ENCODE measurements at places on chromosomes 11 and 22. TPM values are rescaled to one million over a fixed set of nuclear protein-coding genes. Genes with fewer than 3 reads are reported as not detected.

DNA sequence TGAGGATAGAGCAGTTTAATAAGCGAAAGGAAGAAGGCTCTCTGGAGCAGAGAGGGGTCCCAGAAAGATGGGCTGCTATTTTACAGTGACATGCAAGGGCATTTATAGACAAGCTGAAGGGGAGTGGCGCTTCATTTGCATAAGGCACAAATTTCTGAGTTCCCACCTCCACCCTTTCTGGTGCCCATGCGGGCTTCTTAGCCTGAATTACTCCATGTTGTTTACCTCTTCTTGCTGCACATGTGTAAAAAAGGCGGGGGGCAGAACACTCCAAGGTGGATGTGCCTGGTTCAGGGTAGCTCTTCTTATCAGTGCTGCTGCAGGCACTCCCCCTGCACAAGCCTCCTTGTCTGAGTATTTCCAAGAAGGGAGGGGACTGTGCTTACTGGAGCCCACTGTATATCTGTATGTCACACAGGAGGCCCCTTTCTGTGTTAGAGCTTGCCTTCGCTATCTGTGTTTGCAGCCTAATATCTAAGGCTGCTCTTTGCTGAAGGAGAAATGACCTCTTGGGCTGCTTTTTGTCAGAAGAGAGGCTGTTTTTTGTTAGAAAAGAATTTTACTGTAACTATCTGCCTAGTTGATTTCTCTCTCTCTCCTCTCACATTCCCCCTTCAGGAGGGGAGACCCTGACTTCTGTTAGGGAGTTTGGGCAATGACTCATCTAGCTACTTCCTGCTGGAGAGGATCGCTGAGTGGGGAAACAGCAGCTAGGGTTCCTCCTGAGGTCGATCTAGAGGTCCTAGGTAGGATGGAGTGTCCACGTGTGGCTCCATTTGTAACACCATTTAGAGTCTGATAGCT, 1057.0 kb upstream of the CNTN5 start:
- DNase-seq = no peak

MYH9 gene
- 720 TPM for total RNA-seq

DNA sequence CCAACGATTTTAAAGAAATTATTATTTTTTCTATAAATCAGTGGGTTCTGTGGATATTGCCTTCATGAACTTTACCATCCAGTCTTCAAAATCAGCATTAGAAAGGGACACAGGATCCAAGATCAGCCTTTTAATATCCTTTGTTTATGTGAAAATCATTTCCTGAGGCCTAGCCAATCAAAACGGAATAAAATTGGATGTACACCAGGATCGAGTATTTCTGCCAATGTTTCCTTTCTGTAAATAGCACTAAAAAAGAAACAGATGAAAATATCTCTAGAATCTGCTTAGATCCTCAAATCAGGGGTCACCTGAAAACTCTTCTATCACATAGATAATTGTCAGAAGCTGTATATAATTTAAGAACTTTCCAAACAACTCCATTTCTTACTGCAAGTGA, 1598.5 kb downstream of the LRRC4C start:
- DNase-seq = no peak

GRCh38 chr22:26072621-26073020, 96.6 kb upstream of the SEZ6L start:
- DNase-seq = no peak

- DNase-seq = no peak
These were observed 1021.4 kb downstream of the BRD1 start for GRCh38 chr22:48806227-48806781.

ACTN3 gene
- 0.15 TPM for total RNA-seq

GRCh38 chr11:34274712-34275398, 83.0 kb downstream of the ABTB2 start:
- no peak for DNase-seq

DNA sequence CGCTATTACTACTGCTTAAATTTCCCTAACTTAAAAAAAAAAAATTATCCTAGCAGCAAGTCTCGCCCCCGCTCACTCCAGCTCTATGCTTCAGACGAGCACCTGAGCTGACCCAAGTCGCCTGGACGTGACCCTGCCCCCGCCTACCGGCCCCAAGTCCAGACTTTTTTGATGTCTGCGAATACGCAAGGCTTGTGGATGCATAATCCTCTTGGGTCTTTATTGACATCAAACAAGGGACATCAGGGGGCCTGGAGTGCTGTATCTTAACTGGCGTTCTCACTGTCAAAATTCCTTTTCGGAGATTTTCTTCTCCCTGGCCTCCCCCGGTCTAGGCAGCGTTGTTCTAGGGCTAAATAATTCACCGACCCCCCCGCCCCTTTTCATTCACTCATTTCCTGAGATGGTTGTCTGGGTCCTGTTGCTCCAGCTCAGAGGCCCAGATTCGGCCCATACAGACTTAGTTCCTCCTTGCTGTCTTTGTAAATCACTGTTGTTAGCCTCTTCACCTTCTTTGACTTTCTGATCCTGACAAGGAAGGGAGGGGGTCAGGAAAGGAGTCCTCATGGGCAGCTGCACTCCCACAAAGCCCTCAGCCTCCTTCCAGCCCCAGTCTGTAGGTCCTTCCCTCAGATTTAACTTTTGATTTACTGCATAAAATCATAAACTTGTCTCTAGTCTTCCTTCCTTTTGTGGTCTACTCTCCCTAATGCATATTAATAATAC, 601 bp upstream of the LRP4 start:
- DNase-seq = no peak

DNA sequence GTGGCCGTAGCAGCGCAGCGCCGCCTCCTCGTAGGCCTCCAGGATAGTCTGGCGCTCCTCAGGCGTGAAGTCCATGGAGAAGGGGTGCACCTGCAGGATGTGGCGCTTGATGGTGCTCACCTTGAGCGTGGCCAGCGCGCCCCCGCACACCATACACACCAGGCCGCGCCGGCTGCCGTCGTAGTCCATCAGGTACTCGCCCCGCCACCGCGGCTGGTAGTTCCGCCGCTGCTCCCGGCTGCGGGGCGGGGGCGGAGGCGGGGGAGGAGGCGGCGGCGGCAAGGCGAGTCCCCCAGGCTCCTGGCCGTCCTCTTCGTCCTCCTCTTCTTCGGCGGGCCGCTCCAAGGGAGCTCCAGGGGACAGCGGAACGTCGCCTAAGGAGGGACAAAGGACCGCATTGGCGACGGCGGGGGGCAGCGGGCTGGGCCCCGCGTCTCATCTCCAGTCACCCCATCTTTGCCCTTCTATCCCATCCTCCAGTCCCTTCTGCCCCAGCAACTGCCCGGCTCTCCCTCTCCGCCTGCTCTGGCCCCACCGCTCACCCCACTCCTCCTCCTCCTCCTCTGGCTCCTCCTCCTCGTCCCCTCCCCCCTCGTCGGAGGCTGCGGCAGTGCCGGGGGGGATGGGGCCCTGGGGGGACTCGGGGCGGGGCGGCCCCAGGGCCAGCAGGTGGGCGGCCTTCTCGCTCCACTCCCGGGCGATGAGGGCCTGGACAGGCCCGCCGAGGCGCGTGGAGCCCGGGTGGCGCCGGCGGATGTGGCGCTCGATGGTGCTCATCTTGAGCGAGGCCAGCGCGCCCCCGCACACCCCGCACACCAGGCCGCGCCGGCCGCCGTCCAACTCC, 4.9 kb downstream of the ZFTA start:
- no peak for DNase-seq

- DNase-seq = no peak
These were observed 19.5 kb downstream of the CLTCL1 start for GRCh38 chr22:19271856-19272535.

DNA sequence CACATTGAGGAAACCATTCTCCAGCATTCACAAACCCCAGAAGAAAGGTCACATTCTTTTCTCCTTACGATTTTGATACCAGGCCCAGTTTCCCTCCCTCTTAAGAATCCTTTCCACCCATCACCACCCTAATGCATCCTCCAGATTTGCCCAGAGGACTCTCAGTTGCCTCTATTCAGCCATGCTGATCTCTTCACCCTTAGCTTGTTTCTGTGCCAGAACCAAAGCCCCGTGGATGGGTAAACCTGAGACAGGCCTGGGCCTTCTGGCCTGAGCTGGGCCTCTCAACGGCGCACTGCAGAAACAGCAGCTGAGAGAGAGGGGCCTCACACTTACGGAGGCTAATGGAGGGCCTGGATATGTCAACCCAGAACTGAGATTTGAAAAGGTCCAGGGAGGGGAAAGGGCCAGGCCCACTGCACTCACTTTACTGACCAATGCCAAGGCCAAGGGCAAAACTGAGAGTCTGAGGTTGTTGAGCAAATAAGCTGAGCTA, 32.2 kb upstream of the OAF start:
- DNase-seq = no peak

GRCh38 chr11:101848262-101848661, 66.5 kb upstream of the CEP126 start:
- DNase-seq = no peak

GRCh38 chr22:45196926-45197605, 33.3 kb downstream of the NUP50 start:
- DNase-seq = no peak

DNA sequence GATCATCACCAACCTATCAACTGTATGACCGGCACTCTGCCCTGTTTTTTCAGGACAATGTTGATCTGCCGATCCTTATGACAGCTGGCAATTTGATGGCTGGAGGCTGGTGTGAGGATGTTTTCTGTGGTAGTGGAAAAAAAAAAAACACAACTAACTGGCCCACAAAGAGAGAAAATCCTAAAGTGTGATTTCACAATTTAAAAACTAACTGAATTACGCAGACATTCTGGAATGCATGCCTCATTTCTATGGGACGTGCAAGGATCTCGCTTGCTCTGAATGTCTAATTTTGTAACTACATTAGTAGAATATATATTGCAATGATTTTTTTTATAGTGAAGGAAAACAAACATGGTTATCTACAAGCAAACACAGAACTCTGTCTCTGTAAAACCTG, 590.5 kb downstream of the ETS1 start:
- DNase-seq = no peak

- no peak for DNase-seq
These were observed 227.4 kb downstream of the TMEM135 start for GRCh38 chr11:87265132-87265531.

DNA sequence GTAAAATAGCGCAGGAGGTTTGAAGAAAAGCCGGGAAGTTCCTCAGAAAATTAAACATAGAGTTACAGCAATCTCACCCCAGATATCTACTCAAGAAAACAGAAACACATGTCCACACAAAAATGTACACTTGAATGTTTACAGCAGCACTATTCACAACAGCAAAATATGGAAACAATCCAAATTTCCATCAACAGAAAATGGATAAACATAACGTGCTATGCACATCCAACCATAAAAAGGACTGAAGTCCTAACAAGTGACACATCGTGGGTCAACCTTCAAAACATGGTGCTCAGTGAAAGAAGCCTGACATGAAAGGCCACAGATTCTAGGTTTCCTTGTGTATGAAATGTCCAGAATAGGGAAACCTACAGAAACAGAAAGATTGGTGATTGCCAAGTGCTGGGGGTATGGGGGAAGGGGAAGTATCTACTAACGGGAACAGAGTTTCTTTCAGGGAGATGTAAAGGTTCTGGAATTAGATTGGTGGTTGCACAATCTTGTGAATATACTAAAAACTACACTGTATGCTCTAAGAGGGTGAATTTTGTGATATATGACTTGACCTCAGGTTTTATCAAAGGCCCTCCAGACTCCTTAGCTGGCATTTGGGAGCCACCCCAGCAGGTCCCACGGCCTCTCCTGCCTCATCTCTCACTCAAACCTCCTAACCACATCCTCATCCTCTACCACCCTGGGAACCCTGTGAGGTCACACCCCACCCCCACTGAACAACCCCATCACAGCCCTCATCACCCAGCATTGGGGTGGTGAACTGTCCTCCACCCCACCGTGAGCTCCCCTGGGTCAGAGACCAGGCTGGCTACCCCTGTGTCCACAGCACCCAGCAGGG, 69.2 kb upstream of the PRR5 start:
- peak; percentile 35 for DNase-seq

DNA sequence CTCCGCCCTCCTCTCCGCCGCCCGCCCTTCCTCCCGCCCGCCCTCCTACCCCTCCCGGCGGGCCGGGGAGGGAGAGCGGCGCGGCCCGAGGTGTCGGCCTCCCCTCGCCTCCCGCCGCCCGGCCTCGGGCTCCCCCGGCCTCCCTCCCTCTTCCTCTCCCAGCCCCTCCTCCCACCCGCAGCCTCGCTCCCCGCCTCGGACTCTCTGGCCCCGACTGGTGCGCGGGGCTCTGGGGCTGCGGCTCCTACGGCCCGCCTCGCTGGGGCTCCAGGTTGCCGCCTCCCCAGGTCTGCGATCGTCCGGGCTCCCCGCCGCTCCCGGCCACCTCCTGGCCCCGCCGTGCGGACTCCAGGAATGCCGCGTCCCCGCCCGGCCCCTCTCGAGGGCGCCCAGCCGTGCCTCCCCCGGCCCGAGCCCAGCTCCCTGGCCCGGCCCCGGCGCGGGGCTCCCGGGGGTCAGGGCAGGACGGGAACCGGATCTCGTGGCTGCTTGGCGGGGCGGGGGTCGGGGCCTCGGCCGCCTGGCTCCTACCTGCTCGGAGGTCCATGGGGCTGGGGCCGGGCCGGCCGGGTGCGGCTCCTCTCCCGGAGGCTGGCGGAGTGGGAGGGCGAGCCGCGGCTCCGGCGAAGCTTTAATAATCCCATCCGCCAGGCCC, at the start of gene CLCF1:
Gene CLCF1 (minus strand): TSS at position 606 of the 655 bp plus-strand sequence. CDS start 59 bp downstream, at position 547.
- DNase-seq = peak; percentile 52

MSANTD4 gene
- 13.1 TPM for total RNA-seq

DNA sequence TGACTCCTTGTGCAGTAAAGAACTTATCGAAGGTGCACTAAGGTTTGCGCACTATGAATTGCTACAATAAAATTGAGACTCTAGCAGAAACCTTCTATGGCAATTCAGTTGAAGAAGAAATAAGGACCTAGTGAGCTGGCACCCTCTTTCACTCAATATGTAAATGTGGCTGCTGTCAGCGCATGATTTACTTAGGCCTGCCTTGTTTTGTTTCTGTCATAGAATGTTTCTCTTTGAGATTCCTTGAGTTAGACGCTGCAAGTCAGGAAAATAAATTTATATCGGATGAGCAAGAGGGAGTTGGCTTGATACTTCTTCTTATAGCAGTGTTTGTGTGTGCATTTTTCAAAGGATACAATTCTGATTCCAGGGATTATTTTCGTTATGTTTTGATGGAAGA, 322.1 kb downstream of the BLID start:
- no peak for DNase-seq

DNA sequence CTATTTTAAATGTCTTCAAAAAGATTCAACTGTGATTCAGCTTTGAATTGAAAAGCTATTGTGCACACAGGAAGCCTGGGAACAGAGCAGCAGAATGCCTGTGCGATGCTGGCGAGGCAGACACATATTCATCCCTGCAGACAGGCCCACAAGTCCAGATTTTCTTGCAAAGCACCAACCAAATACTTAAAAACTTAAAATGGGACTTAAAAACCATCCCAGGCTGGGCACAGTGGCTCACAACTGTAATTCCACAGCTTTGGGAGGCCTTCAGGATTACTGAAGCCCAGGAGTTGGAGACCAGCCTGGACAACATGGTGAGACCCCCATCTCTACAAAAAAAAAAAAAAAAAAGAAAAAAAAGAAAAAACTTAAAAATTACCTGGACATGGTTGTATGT, 122.6 kb upstream of the SERPIND1 start:
- no peak for DNase-seq

- DNase-seq = no peak
These were observed 62.0 kb upstream of the YPEL1 start for GRCh38 chr22:21797444-21798221.

CDC42BPG gene
- 0.69 TPM for total RNA-seq

- no peak for DNase-seq
These were observed 263.8 kb upstream of the FAT3 start for GRCh38 chr11:91960770-91961169.

- DNase-seq = peak; percentile 85
These were observed at the start of gene PACS1 for GRCh38 chr11:66069715-66070603. TSS of gene PACS1 (plus strand) at chr11:66070272. CDS start at chr11:66070487, 215 bp downstream.
